ENCODE measurements at places on chromosomes 7 and 10.

DNA sequence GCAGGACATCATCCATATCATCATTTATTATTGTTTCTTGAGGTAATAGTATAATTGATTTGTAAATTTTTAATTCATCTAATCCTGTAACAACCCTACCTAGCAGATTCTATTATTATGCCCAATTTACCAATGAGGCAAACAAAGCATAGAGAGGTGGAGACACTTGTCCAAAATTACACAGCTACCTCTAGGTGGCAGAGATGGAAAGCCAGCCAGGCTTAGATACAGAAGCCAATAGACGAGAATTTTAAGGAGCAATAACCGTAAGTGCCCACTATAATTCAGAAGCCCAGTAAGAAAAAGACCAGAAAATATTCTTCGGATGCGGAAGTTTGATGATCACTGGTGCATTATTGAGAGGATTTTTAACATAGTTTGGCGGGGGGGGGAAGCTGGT is 54.0 kb downstream of the ANK3 start:
- no peak for DNase-seq

GRCh38 chr10:16674147-16674703 is 143.0 kb downstream of the RSU1 start:
- DNase-seq = no peak

- DNase-seq = no peak
Observed at GRCh38 chr10:88528806-88529570, 54.1 kb downstream of the RNLS start.

- DNase-seq = peak; percentile 37
Observed at GRCh38 chr7:152512706-152513105, 76.9 kb upstream of the KMT2C start.

GRCh38 chr10:114031073-114031972 is 12.3 kb upstream of the ADRB1 start:
- no peak for DNase-seq

GRCh38 chr10:124354411-124355382 is 64.0 kb downstream of the OAT start:
- no peak for DNase-seq

GRCh38 chr10:98321186-98321780 is 53.3 kb upstream of the LOXL4 start:
- DNase-seq = no peak

DNA sequence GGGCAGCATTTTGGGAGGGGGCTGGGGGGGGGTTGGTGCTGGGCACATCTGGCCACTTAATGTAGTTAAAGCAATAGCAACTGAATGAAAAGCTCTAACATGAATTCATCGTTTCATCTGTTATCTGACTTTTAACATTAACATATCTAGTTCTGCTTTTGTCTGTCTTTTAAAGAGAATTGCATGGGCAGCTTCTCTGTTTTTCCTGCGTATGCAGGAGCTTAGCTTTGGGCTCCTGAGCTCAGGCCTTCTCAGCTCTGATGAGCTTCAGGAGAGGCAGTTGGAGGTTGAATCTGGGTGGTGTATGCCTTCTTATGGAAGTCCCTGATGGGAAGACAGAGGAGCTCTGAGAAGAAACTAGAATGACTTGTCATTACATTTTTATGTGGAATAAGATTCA is 58.4 kb downstream of the DNAJB6 start:
- DNase-seq = no peak

GRCh38 chr10:31697271-31698180 is 231.1 kb downstream of the ARHGAP12 start:
- DNase-seq = no peak

GRCh38 chr7:136869991-136870865 is 1.8 kb downstream of the CHRM2 start:
- DNase-seq = no peak

GRCh38 chr10:17980846-17981565 is 29.3 kb downstream of the SLC39A12 start:
- DNase-seq = no peak

Data from stimulated activated naive CD4-positive, alpha-beta T cell (primary cell).